ENCODE measurements at places on chromosomes 3 and 15. TPM values are rescaled to one million over a fixed set of nuclear protein-coding genes. Genes with fewer than 3 reads are reported as not detected.

The TYRO3 gene
- total RNA-seq: 21.4 TPM

GRCh38 chr3:683770-684169 lies 409.1 kb upstream of the CNTN6 start:
- DNase-seq: no peak
- no peaks in the 10 kb centered on the region for H3K27me3 ChIP-seq
- no peaks in the 10 kb centered on the region for H3K36me3 ChIP-seq
- H3K4me1 ChIP-seq: no peaks in the 10 kb centered on the region
- no peak overlapping the region for H3K27ac ChIP-seq

DNA sequence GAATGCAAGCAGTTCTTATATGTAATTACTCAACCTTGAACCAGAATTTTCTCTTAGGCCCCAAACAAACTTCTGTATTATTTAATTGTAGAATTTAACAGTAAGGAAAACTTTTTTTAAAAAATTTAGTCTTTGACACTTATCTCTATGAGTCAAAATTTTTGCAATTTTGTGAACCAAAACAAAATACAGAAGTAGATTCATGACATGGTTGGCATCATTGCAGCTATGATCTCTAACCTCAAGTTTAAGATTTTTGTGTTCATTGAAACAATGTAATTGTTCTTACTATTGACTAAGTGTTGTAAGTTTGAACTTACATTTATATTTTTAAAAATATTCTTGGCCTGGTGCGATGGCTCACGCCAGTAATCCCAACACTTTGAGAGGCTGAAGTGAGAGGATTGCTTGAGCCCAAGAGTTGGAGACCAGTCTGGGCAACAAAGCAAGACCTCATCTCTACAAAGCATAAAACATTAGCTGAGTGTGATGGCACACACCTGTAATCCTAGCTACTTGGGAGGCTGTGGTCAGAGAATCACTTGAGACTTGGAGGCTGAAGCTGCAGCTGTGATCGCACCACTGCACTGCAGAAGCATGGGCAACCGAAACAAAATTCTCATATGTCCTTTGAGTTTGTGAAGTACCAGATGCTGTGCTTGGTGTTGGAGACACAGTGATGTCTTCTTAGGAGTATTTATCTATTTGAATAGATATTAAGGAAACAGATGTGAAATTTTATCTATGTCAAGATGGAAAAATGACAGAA lies 39.7 kb downstream of the STT3B start:
- DNase-seq: no peak
- no peak overlapping the region for H3K27ac ChIP-seq
- no peaks in the 10 kb centered on the region for H3K36me3 ChIP-seq
- peaks cover 58% of the 10 kb centered on the region for H3K4me1 ChIP-seq
- H3K27me3 ChIP-seq: no peaks in the 10 kb centered on the region

- no peaks in the 10 kb centered on the region for H3K27me3 ChIP-seq
- H3K27ac ChIP-seq: no peak overlapping the region
- DNase-seq: no peak
- H3K4me1 ChIP-seq: no peaks in the 10 kb centered on the region
- no peaks in the 10 kb centered on the region for H3K36me3 ChIP-seq
- no peak overlapping the region for H3K4me3 ChIP-seq
Observed at GRCh38 chr3:81425198-81425868, 336.1 kb downstream of the GBE1 start.

All from spleen (tissue), 13 donors.